ENCODE measurements at places on chromosomes 4 and X.

GRCh38 chr4:158768555-158769174, at the start of gene FNIP2:
Gene FNIP2, plus strand, starts transcription at chr4:158769026. Its CDS starts 187 bp downstream, at chr4:158769213.
- peak; percentile 44 for DNase-seq

GRCh38 chr4:174119051-174119450, 164.4 kb downstream of the FBXO8 start:
- DNase-seq, result no peak

DNA sequence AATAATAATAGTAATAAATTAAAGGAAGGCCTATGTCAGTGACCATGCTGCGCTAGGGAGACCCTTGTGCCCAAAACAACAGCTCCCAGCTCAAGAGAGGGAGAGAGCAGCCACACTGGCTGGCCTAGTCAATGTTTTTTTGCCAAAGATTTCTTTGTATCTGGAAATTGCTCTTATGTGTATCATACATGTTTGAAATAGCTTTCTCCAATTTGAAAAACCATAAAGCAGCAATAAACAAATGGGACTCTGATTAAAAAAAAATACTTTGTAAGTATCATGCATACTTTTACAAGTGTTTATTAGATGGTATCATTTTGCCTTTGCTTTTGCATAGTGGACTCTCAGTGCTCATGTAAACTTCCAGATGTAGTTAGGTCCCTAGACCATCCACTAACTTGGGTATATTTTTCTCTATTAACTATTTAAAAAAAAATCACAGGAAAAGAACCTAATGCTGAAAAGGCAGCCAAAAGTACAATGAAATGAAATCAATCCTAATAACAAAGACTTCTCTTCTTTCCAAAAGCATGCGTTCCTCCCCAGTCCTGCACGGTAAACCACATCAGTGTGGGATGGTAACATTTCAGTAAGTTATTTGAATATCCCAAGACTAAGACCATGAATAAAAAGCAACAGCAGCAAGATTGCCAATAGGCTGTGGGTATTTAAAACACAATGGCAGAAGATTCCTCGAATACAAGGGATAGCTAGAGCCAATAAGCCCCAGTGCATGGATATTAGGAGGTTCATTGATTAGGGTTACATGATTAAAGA, 117.6 kb downstream of the PALLD start:
- DNase-seq, result no peak

DNA sequence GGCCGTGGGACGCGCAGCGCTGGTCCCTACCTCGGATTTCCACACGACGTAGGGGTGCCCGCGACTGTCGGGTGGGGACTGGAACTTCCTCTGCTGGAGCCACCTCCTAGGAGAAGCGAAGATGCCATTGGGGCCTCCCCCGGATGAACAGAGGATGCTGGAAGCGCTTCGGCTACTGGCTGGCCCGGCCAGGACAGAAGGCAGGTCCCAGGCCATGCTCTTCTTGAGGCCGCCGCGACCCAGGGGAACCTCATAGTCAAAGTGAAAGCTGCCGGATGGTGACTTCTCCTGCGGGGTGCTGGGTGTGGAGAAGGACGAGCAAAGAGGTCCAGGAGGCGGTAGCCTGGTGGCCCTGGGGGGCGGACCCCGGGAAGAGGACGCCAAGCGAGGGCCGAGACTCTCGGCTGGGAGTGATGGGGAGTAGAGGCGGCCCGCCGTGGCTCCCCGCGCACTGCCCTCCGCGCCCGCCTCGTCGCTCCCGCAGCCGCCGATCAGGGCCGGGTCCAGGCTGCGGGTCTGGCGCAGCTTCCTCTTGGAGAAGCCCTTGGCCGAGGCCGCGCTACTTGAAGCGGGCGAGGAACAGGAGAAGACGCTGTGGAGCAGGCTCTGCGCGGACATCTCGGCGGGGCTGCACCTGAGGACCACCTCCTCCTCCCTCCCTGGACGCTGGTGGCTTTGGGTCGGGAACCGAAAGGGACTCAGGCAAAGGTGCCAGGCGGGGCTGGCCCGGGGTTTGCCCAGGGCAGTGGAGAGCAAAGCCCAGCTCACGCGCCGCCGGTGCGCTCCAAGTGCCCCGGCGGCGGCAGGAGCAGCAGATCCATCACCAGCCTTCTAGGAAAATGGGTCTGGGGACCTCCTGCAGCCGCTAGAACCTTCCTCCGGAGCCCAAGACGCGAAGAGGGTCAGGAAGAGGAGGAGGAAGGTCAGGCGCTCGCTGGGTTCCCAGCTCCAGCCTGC, 1.2 kb downstream of the ARHGAP6 start:
- no peak for DNase-seq

DNA sequence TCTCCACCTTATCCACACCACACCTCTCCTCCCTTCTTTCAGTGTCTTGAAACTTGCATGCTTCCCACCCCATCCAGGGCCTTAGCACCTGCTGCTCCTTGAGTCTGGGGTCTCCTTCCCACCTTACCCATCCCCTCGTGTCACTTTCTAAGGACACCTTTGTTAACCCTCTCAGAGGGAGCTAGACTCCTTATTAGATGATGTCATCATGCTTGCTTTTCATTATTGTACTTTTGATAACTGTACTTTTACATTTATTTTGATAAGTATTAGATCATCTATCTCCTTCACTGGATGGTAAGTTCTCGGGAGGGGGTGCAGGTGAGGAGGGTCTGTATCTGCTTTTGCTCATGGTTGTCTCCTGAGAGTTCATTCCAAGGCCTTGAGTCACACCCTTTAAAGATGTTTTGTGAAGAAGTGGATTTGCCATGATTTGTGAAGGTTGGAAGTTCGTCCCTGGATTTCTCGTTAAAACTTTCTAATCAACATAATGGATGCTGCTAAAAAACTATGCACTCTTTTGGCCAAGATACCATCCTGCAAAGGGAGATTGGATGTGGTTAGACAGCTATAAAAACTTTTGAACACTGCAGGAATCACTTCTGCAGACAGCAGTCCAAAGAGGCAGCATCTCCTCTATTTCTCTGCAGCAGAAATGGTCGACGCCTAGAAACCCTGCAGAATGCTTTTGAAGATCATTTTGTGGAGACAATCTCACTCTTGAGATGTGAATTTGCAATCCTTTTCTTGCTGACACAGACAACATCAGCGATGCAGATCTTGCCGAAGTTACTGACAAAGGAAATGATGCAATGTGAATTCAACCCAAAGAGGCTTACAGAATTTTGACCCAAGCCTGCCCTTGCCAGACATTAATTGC, 69.6 kb downstream of the ENPP6 start:
- no peak for DNase-seq

DNA sequence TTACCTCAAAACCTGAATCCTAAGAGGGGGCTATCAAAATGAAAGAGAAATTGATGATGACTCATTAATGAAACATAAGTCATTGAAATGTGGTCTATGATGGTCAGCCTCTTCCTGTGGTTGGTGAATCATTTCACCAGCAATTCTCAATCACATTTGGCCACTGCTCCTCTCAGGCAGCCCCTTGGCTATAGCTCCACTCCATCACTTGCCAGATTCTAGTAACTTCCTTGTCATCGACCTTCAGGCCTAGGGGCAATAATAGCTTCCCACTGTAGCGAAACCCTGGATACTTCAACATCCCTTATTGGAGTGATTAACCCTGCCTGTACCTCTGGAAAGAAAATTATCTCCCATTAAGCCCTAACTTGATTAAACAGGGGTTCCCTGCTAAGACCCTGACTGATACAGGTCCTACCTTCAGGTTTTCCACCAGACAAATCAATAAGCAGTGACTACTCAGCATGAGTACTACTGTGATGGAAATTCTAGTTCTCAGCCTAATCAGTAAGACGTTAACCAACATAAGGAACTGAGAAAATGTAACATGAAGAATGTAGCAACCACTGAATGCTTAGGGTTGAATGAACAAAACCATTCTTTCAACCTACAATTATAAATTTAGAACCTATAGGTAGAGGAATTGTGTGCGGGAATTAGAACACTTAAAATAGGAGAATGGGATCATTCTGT, 30.4 kb downstream of the ADH7 start:
- no peak for DNase-seq

DNA sequence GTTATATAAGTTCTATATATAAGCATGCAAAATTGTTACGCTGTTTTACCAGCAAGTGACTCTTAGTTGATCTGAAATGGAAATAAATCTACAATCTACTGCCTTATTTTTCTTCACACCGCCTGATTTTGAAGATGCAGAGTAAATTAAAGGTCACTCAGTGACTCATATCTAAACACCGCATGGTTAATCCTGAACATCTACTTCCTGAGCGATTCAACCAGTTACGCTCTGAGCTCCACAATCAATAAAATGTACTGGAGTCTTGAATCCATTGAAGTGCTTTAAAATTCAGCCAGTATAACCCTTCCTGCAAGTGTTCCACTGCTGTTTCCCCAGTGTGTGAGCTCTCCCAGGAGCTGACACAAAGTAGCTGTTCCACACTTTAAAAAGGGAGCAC, 192.8 kb downstream of the SLC7A11 start:
- no peak for DNase-seq

GRCh38 chr4:1056671-1057402, 45.4 kb downstream of the FGFRL1 start:
- DNase-seq, result no peak

DNA sequence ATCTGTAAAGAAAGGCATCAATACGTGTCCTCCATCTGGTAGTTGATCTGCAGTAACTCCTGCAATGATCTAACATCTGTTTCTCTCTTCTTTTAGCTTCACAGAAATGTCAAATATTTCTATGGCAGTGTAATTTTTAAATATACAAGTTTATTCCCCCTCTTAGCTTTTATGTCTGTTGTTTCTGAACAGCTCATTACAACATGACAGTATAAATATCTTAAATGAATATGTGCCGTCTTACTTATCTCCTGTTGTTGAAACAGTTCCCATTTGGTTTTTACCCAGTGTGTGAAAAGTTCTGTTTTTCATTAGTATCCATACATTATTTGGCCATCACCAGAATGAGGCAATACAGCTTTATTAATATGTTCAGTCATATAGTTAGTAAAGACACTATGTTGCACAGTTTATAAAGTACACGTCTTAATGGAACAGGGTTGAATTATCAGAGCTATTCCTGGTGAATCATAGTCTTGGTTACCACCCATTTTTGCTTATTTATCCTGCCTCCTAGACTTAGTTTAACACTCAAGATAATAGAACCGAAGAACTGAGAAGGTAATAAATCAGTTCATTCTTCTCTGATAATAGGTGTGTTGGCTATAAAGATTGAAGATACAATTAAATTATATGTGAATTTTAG, 321.6 kb downstream of the TENM3 start:
- DNase-seq, result no peak

DNA sequence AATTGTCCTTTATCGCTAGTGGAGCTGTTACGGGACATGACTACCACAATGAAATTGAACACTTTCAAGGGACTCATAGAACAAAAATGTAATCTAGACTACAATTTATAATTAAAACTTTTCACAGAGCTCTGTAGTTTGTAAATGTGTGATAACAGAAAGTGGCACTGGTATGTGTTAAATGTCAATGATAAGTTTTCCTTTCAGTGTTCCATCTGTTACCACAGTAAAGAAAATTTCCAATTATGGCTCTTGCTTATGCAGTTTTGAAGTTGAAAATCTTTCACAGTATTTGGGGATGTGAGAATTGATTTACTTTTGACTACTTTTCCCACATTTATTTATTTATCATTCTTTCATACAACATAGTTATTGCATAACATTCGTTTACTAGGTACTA, 40.1 kb upstream of the GUCY1A1 start:
- no peak for DNase-seq

DNA sequence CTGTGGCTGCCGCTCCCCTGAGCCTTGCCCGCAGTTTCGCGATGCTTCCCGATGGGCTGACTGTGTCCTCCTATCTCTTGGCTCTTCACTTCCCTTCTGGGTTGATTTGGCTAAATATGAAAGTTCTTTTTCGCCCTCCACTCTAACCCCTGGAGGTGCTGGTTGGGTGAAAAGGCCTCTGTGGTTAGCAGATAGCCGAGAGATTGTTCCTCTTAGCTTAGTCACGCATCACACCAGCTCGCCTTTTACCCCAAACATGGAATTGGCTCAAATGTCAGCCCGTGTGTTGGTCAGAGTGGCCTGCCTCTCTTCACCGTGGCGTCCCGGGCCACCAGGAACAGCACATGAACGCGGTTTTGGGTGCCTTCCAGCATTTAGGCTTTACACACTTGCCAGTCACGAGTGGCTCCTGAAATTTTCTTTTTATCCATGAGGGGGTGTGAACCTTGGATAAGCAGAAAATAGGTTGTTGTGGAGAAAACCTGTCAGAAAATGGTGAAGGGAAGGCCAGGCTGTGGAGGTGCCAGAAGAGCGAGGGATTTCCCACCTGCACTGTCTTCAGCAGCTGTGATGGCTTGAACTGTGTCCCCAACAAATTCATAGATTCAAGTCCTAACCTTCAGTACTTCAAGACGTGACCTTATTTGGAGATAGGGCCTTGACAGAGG, 8.9 kb downstream of the CLCN4 start:
- no peak for DNase-seq

GRCh38 chrX:22237479-22237878, 35.2 kb upstream of the CBLL2 start:
- no peak for DNase-seq

- no peak for DNase-seq
These were observed 27.7 kb downstream of the CD38 start for GRCh38 chr4:15805583-15806517.

GRCh38 chr4:91325495-91325894, 978.3 kb upstream of the GRID2 start:
- DNase-seq, result no peak

DNA sequence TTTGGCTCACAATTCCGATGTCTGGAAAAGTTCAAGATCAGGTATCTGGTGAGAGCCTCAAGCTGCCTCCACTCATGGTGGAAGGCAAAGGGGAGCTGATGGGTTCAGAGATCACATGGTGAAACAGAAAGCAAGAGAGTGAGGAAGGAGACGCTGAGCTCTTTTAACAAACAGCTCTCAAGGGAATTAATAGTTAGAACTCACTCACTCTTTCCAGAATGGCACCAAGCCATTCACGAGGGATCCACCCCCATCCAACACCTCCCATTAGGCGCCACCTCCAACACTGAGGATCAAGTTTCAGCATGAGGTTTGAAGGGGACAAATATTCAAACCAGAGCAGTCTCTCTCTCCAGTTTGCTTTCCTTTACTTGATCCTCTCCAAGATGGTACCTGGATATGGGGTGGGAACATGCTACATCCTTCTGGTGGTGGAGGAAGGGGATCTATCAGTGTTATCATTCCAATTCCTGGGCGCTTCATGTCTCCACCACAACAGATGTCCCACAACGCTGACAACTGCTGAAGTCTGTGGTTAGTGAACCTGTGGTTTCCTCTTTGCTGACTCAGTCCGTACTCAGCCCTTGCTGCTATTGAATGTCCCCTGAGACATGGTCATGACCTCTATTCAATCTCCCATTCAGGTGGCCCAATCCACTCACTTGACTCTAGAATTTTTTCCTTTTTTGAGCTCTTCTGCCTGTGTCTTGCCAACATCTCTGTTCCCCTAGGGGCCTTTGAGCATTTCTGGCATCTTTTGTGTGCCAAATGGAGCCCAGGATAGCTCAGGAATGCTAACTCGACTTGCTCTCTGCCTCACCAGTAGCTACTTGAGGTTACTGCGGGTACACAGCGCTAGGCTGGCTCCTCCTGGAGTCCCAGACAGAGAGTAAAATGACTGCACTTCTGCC, 395.2 kb downstream of the MID1IP1 start:
- DNase-seq, result no peak

- no peak for DNase-seq
These were observed 107.9 kb upstream of the ELOVL6 start for GRCh38 chr4:110306303-110306702.

GRCh38 chr4:25113915-25114904, 46.0 kb downstream of the SEPSECS start:
- no peak for DNase-seq

All from NCI-H2227 treated with DMSO at 0.1 percent for 48 hours (cell line).